ENCODE measurements at places on chromosomes 6 and 20. TPM values are rescaled to one million over a fixed set of nuclear protein-coding genes. Genes with fewer than 3 reads are reported as not detected.

Gene SOX12
- 11.7 TPM for total RNA-seq

Gene RBM38
- 79.8 TPM for total RNA-seq

Gene HDGFL1
- not detected for total RNA-seq

Gene RAD21L1
- total RNA-seq, result 0.21 TPM

Gene GJA1
- not detected for total RNA-seq

Gene FHL5
- total RNA-seq, result not detected

GRCh38 chr6:142624978-142625715 lies 319.8 kb downstream of the HIVEP2 start:
- no peak overlapping the region for H3K27ac ChIP-seq
- H3K4me3 ChIP-seq, result no peak overlapping the region
- no peaks in the 10 kb centered on the region for H3K27me3 ChIP-seq
- H3K4me1 ChIP-seq, result peaks cover 4% of the 10 kb centered on the region

DNA sequence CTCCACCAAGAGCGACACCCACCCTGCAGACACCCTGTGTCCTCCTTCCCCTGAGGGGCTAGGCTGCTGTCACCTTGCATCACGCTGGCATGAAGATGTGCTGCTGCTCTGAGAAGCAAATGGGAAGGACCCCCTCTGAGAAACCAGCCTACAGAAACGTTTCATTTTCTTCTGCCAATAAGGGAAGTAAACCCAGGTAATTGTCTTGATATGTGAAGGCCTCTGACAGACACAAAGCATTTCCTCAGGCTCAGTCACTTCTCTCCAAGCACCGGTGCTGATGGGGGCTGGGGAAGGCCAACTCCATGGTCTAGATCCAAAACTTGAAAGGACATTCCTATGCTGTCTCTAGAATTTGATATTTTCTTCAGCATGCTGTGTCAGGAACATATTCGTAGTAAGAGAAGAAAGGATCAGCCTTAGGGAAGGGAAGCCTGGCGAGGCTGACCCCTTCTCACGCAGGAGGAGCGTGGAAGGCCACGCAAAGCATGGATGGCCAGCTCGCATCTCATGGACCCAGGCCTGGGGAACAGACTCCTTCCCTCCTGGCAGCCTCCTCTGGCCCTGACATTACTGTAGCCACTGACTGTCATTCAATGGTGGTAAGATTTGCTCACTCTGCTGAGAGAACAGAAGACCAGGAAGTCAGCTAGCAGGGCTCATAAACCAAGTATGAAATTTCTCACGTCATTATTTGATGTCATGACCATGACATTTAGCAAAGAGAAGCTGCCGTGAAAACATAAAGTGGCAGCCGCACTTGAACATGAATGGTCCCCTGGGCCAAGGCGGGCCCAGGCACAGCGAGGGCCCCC lies 20.4 kb downstream of the ACSS1 start:
- H3K27me3 ChIP-seq, result no peaks in the 10 kb centered on the region
- H3K36me3 ChIP-seq, result no peaks in the 10 kb centered on the region
- no peak overlapping the region for H3K4me3 ChIP-seq
- no peak overlapping the region for H3K27ac ChIP-seq

DNA sequence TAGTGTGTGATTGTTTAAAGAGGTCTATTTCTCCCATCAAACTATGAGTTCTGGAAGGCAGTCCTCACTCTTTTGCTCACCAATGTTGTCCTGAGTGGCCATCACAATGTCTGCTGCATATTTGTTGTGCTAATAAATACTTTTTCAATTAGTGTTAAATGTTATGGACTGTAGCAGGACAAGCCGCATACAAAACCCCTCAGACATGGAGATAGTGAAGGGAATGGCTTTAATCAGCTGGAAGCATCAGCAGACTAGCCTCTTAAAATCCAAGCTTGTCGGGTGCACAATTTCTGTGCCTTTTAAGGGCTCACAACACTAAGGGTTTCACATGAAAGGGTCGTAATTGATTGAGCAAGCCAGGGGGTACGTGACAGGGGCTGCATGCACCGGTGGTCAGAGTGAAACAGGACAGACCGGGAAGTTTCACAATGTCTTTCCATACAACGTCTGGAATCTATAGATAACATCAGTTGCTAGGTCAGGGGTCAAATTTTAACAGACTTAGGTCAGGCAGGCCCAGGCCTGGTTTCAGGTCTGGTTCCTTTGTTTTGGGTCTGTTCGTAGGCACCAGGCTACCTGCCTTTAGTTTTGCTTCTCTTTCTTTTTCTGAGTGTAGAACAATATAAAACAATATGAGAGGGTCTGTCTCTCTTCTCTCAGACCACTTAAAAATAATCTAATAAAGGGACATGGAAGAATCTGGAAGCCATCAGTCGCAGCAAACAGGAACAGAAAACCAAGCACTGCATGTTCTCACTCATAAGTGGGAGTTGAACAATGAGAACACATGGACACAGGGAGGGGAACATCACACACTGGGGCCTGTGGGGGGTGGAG lies 327.6 kb upstream of the HTR1E start:
- H3K4me1 ChIP-seq, result no peaks in the 10 kb centered on the region
- H3K27me3 ChIP-seq, result no peaks in the 10 kb centered on the region
- no peak for DNase-seq
- no peak overlapping the region for H3K27ac ChIP-seq
- no peak overlapping the region for H3K4me3 ChIP-seq

DNA sequence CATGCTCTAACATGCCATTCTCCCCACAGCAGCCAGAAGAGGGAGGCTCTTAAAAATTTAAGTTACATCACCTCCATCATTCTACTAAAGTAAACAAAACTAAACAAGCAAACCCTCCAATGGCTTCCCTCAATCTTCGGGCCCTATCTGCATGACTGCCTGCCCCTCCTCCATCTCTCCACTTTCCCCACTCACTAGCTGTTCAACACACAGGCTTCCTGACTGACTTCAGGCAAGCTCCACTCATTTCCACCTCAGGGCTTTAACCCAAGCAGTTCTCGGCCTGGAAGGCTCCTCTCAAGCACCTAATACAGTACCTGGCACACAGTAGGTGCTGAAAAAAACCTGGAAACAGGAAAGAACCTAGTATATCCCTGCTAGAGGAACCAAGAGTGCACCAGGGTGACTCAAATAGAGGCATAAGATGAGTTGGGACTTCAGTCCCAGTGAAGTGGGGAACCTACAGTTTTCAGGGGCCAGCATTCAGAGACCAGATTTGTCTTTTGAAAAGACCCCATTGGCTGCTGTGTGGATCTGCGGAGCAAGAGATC lies 2.8 kb downstream of the AHCY start:
- DNase-seq, result no peak
- H3K27me3 ChIP-seq, result no peaks in the 10 kb centered on the region
- no peak overlapping the region for H3K4me3 ChIP-seq
- peaks cover 4% of the 10 kb centered on the region for H3K36me3 ChIP-seq

DNA sequence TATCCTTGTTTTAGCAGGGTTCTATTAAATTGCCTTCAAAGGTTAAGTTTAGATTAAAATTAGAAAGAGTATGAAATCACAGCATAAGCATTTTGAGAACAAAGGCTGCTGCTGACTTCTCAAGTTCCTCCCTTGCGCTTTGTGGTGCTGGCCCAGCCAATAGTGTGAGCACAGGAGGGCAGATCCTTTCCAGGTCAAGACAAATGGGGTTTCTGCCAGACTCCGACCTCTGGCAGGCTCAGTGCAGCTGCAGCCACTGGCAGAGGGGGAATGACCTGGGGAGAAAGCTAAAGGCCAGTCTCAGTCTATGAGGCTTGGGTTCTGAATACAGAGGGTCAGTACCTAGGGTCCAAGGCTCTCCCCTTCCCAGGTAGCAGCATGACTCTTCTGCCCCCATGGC lies 27.0 kb downstream of the CLIC5 start:
- no peak for DNase-seq
- H3K4me1 ChIP-seq, result no peaks in the 10 kb centered on the region
- H3K4me3 ChIP-seq, result no peak overlapping the region
- no peaks in the 10 kb centered on the region for H3K27me3 ChIP-seq
- H3K27ac ChIP-seq, result no peak overlapping the region

- H3K4me1 ChIP-seq, result peaks cover 10% of the 10 kb centered on the region
- H3K36me3 ChIP-seq, result peaks cover 10% of the 10 kb centered on the region
- no peak for DNase-seq
- peak overlapping the region; percentile 8 for H3K27ac ChIP-seq
- H3K4me3 ChIP-seq, result peak overlapping the region; percentile 28
- no peaks in the 10 kb centered on the region for H3K27me3 ChIP-seq
Observed at GRCh38 chr6:129882510-129883023, 21.5 kb upstream of the TMEM244 start.

DNA sequence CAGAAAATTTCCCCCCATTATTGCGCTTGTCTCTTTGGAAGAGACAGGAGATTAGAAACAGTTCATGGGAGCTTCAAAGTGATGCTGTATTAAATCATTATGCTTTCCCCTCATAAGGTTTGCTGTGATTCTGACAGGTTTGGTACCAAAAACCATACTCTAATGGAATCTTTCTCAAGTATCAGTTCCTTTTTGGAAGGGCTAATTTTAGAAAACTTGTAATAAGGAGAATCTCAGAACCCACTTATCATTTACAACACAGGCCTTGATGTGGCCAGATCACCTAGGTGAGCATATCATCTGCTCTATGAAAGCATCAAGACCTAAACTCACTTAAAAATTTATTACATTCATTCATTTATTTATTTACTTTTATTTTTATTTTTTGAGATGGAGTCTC lies 51.2 kb downstream of the TP53INP2 start:
- H3K4me1 ChIP-seq, result no peaks in the 10 kb centered on the region
- H3K36me3 ChIP-seq, result peaks cover 10% of the 10 kb centered on the region
- no peak for DNase-seq
- no peaks in the 10 kb centered on the region for H3K27me3 ChIP-seq
- no peak overlapping the region for H3K27ac ChIP-seq

- H3K27ac ChIP-seq, result no peak overlapping the region
- H3K4me3 ChIP-seq, result no peak overlapping the region
- H3K36me3 ChIP-seq, result no peaks in the 10 kb centered on the region
- no peak for DNase-seq
- H3K27me3 ChIP-seq, result no peaks in the 10 kb centered on the region
Observed at GRCh38 chr6:69379518-69379917, 417.3 kb downstream of the LMBRD1 start.

DNA sequence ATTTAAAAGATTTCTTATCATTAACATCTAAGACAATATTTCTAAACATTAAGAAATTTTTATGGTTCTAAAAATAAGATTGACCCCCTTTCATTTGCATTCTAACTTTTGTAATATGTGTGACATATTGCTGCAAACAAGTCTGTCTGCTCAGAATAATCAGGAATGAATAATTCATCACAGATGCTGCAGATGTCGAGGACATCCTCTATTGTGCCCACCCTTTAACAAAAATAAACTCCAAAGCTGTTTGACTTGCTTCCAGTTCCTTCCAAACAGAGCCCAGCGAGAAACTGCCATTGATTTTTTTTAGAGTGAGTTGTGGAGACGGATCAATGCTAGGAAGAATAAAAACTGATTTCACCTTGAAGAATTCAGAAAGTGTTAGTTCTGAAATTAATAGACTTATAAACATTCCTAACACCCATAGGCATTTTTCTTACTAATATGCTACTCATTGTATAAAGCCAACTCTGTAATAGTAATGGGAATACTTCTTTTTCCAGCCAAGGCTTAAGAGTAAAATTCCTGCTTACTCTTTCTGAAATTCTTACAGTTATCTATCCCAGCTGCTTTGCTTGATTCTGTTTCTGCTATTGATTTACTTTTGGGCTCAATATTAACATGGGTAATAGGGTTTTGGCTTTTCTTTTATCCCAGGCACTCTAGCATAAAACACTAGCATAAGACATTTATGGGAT lies 244.8 kb upstream of the FAM83B start:
- no peaks in the 10 kb centered on the region for H3K36me3 ChIP-seq
- no peaks in the 10 kb centered on the region for H3K4me1 ChIP-seq
- DNase-seq, result no peak
- H3K4me3 ChIP-seq, result no peak overlapping the region
- H3K27me3 ChIP-seq, result no peaks in the 10 kb centered on the region
- H3K27ac ChIP-seq, result no peak overlapping the region

DNA sequence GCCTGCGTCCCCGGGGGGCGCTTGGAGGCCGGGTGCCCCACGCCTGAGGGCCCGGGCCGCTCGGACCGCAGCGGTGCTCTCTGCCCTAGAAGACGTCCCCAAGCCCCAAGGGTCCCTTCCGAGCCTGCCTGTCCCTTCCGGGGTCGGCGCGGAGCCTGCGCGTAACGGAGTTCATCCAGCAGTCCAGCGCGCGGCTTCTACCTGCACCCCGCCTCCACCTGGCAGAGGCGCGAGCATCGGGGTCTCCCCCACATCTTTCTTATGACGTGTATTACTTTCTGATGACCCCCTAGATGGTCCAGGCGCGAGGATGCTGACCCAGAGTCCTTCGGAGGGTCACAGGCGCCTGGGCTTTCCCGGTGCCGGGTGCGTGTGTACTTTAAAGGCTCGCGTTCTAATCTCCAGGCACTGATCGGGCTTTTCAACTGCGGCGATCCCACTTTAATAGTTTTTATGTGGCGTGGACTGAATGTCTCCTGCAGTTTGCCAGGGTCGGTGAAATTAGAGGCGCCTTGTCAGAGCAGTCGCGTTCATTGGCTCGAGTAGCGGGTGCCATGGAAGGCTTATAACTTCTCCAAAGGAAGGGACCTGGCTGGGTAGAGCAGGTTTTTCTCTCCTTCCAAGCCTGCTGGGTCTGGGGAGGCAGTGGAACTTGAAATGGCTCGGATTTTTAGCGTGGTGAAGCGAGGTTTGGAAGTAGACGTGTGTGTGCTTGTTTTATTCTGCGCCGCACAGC lies 912 bp downstream of the EYA4 start:
- no peaks in the 10 kb centered on the region for H3K36me3 ChIP-seq
- H3K4me1 ChIP-seq, result peaks cover 10% of the 10 kb centered on the region
- H3K27ac ChIP-seq, result no peak overlapping the region
- H3K4me3 ChIP-seq, result peak overlapping the region; percentile 51

DNA sequence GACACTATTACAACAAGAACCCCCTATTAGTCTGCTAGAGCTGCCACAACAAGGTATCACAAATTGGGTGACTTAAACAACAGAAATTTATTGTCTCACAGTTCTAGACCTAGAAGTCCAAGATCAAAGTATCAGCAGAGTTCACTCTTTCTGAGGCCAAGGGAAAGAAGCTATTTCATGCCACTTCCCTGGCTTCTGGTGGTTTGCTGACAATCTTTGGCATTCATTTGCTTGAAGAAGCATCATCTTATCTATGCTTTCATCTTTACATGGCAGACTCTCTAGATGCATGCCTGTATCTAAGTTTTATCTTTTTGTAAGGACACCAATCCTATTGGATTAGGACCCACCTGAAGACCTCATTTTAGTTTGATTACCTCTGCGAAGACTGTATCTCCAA lies 296.8 kb upstream of the MARCKS start:
- no peak overlapping the region for H3K27ac ChIP-seq
- H3K36me3 ChIP-seq, result no peaks in the 10 kb centered on the region
- no peak overlapping the region for H3K4me3 ChIP-seq

- DNase-seq, result no peak
- no peaks in the 10 kb centered on the region for H3K27me3 ChIP-seq
- peaks cover 12% of the 10 kb centered on the region for H3K36me3 ChIP-seq
- no peak overlapping the region for H3K4me3 ChIP-seq
Observed at GRCh38 chr6:169230946-169231789, 22.5 kb downstream of the THBS2 start.

GRCh38 chr20:19992996-19993908 lies 23.9 kb upstream of the NAA20 start:
- H3K4me3 ChIP-seq, result no peak overlapping the region
- peaks cover 5% of the 10 kb centered on the region for H3K27me3 ChIP-seq
- DNase-seq, result no peak
- H3K27ac ChIP-seq, result no peak overlapping the region
- H3K36me3 ChIP-seq, result no peaks in the 10 kb centered on the region

Measured in activated T-cell treated with anti-CD3 and anti-CD28 coated beads, Interleukin-2, amount 50 U/mL, for 72 hours (primary cell).